ENCODE measurements at places on chromosomes 12 and 14. TPM values are rescaled to one million over a fixed set of nuclear protein-coding genes. Genes with fewer than 3 reads are reported as not detected.
A peak's percentile ranks its signal among the peaks of the same experiment; 100 is the strongest.

Gene CNTN1
- total RNA-seq: 1.6 TPM

Gene NOP9
- total RNA-seq: 27.8 TPM

- no peak for DNase-seq
Observed at GRCh38 chr14:37329189-37330001, 131.7 kb downstream of the MIPOL1 start.

Gene OR11H7
- total RNA-seq: not detected

GRCh38 chr14:55545779-55546178, 34.2 kb upstream of the KTN1 start:
- no peak for DNase-seq

DNA sequence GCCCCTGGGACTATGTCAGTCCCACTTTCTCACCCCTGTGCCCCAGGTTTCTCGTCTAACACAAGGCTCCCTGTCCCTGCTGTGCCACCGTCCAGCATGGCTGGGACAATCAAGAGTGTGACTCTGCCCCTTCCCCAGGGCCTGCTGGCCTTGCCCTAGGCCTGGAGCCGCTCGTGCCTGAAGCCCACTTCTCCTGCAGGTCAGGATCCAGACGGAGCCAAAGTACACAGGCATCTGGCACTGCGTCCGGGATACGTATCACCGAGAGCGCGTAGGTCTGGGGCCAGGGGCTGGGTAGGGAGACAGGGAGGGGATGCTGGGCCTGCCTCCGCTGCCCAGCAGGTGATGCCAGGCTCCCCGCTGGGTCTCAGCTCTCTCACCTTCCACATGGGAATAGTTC, 2.8 kb downstream of the SLC25A47 start:
- DNase-seq: no peak

- no peak for DNase-seq
Observed at GRCh38 chr12:29448157-29448556, 49.3 kb downstream of the OVCH1 start.

DNA sequence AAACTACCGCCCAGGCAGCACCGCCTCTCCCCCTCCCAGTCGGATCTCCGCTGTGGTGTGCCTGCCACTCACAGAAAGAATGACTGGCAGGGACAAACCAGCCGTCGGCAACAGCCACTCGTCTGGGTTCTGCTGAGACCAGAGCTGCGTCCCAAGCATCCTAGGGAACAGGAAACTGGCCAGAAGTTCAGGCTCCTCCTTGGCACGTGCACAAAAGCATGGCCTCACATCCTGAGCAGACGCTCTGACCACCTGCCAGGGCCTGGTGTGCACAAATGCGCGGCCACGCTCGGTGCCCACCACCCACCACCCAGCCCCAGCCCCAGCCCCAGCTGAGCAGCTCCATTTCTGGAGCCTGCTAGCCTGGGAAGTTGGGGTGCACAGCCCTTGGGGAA, 214.8 kb downstream of the DPF3 start:
- no peak for DNase-seq

Gene FAM177A1
- total RNA-seq: 68.3 TPM

GRCh38 chr12:110224379-110225304, 56.4 kb upstream of the ATP2A2 start:
- DNase-seq: no peak

GRCh38 chr12:106226884-106227640, 20.8 kb downstream of the CKAP4 start:
- DNase-seq: no peak

DNA sequence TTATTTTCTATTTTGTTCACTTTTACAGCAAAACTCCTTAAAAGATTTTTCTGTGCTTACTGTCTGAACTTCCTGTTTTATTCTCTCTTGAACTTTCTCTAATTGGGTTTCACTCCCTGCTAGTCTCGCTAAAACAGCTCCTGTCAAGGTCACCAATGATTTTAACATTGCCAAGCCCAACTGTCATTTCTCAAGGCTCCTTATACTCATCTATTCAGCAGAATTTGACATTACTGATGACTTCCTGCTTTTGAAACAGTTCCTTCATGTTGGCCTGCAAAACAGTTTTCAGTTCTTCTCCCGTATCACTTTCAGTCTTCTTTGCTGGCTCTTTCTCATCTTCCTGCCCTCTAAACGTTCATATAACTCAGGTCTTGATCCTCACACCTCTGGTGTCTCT, 268.5 kb upstream of the USP15 start:
- DNase-seq: no peak

DNA sequence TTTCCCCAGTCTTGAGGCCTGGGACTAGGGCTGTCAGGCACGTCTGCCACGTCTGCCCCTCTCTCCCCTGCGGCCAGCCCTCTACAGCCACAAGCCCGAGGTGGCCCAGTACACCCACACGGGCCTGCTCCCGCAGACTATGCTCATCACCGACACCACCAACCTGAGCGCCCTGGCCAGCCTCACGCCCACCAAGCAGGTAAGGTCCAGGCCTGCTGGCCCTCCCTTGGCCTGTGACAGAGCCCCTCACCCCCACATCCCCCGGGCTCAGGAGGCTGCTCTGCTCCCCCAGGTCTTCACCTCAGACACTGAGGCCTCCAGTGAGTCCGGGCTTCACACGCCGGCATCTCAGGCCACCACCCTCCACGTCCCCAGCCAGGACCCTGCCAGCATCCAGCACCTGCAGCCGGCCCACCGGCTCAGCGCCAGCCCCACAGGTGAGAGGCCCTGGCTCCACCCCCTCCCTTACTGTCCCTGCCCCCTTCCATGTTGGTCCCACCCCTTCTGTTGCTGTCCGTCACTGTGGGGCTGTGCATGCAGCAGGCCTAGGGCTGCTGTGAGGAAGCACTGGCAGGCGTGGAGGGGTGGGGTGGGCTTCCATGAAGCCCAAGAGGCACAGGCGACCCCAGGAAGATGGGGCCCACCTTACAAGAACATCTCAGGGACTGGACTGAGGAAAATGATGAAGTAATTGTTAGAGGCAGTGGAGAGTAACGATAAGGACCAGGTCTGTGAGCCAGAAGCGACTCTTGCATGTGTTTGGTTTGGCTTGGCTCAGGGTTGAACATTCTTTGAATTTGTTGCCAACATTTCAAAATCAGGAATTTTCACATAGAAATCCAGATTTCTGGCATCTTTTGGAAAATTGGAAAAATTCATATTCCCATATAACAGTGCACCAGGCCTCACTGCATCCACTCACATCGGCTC, 16.8 kb downstream of the C12orf43 start:
- no peak for DNase-seq

Gene TBX5
- not detected for total RNA-seq

Gene DYNLL1
- total RNA-seq: 324 TPM

Gene CD4
- 0.60 TPM for total RNA-seq

DNA sequence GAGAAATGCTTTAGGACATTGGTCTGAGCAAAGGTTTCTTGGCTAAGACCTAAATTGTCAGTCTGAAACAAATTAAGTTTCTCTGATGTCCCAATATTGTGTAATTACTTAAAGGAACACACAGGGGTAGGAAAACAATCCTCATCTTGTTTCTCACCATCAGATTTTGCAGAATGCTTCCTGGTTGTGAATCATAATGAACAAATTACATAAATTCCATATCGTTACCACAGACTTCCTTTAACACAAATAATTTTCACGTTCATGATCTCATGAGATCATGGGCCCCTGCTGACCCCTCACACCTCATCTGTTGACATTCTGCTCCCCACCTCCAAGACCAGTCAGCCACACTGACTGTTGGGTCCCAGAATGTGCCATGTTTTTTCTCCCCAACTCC, 194.1 kb downstream of the MON2 start:
- no peak for DNase-seq

Gene AGAP2
- total RNA-seq: 2.6 TPM

Gene KLHDC1
- total RNA-seq: 5.8 TPM

- DNase-seq: no peak
Observed at GRCh38 chr12:46455648-46456352, 83.2 kb upstream of the SLC38A2 start.

Gene PRH2
- not detected for total RNA-seq

DNA sequence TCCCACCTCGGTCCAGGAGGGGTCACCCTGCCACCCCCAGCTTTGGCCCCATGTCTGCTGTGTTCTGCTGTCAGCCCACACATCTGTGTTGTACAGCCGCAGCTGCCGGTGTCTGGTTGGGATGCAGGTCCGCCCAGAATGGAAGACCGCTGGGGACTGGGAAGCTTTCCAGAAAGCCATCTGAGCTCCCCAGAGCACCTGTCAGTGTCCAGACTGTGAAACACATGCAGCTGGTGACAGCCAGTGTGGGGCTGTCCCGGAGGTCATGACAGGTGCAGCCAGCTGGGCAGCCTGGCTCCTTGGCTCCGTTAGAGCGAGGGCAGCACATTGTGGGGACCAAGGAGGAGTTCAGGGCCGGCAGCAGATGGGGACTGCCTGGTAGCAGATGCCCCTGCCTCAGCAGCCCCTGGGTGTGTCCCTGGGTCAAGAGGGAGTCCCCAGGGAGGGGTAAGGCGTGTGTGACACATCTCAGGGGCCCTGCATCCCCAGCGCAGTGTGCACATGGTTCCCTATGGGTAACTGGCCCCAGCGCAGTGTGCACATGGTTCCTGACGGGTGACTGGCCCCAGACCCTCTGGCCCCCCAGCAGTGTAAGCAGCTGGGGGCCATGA, 16.4 kb downstream of the CEP170B start:
- no peak for DNase-seq

DNA sequence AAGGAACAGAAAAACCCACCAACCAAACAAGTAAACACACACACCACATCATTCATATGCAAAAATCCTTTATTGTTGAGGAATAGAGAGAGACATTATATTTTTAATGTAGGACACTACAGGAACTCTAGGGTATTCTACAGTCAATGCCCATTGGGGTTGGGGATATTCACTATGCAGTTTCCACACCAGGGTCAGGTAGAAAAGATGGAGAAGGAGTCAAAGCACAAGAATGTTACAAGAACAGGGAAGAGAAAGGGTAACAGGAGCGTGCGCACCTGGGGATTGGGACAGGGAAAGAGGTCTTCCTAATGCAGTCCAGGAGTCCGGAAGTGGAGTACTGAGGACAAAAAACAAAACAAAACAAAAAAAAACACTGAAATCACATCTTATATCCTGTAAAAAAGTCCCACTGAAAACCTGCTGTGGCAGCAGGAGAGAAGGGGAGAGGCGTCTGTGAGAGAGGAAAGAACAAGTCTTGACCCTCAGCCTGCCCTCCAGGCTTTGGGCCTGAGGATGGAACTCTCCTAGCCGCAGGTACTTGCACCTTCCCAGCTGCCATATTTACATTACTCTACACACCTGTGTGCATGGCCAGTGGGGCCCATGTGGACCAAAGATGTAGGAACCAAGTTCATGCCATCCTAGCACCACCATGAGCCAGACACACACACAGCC, 3.7 kb upstream of the ZBTB39 start:
- DNase-seq: no peak

DNA sequence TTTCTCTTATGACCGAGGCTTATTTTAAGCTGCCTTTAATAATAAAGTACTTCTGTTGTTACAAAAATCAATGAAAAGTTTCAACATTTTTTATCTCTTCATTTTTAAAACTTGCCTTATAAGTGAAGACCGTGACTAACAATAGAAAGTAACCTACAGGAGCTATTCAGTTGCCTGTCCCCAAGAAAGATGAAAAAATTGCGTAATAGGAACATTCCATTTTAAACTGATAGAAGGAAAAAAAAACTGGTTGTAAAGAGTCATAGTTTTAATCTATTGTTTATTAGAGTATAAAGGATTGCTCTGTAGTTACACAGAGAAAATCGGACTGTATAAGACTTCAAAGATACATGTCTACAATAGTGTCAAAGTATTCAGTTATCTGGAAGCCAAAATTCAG, 83.3 kb downstream of the DAAM1 start:
- no peak for DNase-seq

DNA sequence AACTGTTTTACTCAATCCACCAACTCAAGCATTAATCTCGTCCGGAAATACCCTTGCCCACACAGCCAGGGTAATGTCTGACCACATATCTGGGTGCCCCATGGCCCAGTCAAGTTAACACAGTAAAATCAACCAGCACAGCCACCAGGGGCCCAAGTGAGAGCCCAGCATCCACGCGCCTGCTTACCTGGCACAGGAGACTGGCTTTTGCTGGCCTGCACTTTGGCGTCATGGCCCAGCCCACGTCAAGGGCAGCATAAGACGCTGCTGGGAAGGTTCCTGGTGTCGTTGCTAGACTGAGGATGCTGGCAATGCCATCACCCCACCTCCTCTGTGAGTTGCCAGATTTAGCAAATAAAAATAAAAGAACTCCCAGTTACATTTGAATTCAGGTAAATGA, 53.6 kb upstream of the BCL11B start:
- DNase-seq: peak; percentile 77

Gene ACSM4
- not detected for total RNA-seq

GRCh38 chr12:83093426-83093825, 406.7 kb downstream of the TMTC2 start:
- no peak for DNase-seq

DNA sequence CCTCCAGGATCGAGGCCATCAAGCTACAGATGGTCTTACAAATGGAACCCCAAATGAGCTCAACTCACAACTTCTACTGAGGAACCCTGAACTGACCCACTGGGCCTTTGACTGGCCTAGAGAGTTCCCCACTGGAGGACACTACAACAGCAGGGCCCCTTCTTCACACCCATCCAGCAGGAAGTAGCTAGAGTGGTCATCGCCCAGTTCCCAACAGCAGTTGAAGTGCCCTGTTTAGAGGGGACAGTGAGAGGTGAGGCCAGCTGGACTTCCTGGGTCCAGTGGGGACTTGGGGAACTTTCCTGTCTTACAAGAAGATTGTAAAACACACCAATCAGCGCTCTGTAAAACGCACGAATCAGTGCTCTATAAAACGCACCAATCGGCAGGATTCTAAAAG, 247.9 kb upstream of the BTG1 start:
- no peak for DNase-seq

DNA sequence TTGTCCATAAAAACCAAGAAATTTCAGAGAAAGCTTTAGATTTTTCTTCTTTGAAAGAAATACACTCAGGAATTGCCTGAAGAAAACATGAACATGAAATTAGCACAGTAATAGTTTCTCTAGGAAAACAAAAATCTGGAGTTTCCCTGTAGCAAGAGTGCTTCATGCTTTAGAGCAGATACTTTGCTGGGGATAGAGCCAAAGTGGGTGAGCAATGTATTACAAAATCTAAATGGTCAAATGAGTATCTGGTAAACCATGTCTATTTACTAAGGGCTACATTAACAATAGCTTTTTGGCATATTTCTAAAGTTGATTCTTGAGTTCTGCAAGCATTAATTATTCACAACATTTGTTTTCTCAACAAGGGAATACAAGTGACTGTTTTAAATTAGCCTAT, 26.2 kb downstream of the AVPR1A start:
- DNase-seq: no peak

All from osteocyte (in vitro differentiated cells).